ENCODE measurements at places on chromosomes 11 and 22. TPM values are rescaled to one million over a fixed set of nuclear protein-coding genes. Genes with fewer than 3 reads are reported as not detected.

The TECTA gene
- total RNA-seq, result 0.74 TPM

- H3K4me3 ChIP-seq, result no peak overlapping the region
- H3K4me1 ChIP-seq, result peaks cover 13% of the 10 kb centered on the region
- H3K36me3 ChIP-seq, result no peaks in the 10 kb centered on the region
These were observed 255.1 kb downstream of the TTC28 start for GRCh38 chr22:28424427-28425080.

DNA sequence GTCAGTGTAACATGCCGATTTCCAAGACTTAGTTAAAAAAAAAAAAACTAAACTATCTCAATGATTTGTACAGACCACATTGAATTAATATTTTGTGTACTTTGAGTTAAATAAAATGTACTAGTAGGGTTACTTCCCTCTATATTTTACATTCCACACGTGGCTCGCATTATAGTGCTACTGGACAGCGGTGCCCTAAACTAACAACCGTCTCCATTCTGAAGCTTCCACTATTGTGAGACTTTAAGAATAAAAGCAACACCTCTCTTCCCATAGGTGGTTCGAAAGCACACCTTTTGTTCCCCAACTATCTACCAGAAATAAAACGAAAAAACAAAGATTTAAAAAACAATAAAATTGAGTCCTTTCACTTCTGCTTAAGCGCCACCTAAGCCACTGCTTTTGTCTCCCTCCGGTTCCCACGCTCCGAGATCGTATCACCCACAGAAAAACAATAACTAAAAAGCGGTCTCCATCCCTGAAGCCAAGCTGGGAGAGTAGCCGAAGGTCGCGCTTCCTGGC is 380 bp upstream of the TTC17 start:
- peaks cover 18% of the 10 kb centered on the region for H3K4me1 ChIP-seq
- peak; percentile 6 for DNase-seq
- H3K27ac ChIP-seq, result peak overlapping the region; percentile 93
- H3K4me3 ChIP-seq, result peak overlapping the region; percentile 95

DNA sequence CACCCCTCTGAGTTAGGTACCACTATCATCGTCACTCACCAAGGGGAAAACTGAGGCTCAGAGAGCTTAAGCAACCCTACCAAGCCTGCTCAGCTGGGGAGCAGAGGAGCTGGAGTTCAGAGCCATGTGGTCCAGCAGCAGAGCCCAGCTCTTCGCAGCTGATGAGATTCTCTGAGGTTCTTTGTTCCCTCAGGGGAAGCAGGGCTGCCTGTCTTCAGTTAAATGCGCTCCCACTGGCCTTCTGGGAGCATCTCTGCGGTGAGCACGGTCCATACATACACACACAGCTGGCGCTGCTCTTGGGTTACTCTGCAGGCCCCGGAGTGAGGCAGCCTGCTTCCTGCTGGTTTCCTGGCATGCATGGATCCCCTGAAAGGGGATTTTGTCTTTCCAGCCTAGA is 5.2 kb upstream of the PTGDR2 start:
- DNase-seq, result no peak
- H3K36me3 ChIP-seq, result no peaks in the 10 kb centered on the region
- H3K27me3 ChIP-seq, result no peaks in the 10 kb centered on the region
- H3K27ac ChIP-seq, result no peak overlapping the region

DNA sequence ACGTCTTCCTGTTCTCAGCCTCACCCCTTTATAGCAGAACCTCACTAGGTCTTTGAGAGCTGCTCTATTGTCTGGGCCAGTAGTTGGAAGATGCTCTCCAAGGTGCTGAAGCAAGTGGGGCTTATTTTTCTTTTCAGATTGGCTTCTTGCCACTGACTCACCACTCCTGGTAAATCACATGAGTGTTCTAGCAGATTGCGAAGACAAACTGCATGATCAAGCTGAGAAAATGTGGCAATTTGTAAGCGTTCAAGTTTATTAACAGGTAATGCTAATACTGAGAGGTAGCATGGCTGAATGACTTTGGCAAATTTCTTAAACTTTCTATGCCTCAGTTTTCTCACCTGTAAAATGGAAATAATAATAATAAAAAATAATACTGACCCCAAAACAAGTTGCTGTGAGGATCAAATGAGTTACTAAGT is 59.2 kb downstream of the CACNG2 start:
- H3K36me3 ChIP-seq, result no peaks in the 10 kb centered on the region
- H3K27ac ChIP-seq, result no peak overlapping the region
- H3K4me3 ChIP-seq, result no peak overlapping the region
- no peaks in the 10 kb centered on the region for H3K4me1 ChIP-seq
- no peaks in the 10 kb centered on the region for H3K27me3 ChIP-seq

GRCh38 chr11:13897646-13898276 is 64.8 kb upstream of the SPON1 start:
- no peaks in the 10 kb centered on the region for H3K36me3 ChIP-seq
- H3K4me1 ChIP-seq, result no peaks in the 10 kb centered on the region
- DNase-seq, result no peak
- H3K4me3 ChIP-seq, result no peak overlapping the region
- H3K27ac ChIP-seq, result no peak overlapping the region

GRCh38 chr11:96288915-96289314 is 54.1 kb downstream of the MAML2 start:
- no peaks in the 10 kb centered on the region for H3K27me3 ChIP-seq
- no peak for DNase-seq
- H3K27ac ChIP-seq, result no peak overlapping the region
- no peaks in the 10 kb centered on the region for H3K4me1 ChIP-seq
- no peaks in the 10 kb centered on the region for H3K36me3 ChIP-seq
- no peak overlapping the region for H3K4me3 ChIP-seq

The CALCA gene
- total RNA-seq, result 1.9 TPM

DNA sequence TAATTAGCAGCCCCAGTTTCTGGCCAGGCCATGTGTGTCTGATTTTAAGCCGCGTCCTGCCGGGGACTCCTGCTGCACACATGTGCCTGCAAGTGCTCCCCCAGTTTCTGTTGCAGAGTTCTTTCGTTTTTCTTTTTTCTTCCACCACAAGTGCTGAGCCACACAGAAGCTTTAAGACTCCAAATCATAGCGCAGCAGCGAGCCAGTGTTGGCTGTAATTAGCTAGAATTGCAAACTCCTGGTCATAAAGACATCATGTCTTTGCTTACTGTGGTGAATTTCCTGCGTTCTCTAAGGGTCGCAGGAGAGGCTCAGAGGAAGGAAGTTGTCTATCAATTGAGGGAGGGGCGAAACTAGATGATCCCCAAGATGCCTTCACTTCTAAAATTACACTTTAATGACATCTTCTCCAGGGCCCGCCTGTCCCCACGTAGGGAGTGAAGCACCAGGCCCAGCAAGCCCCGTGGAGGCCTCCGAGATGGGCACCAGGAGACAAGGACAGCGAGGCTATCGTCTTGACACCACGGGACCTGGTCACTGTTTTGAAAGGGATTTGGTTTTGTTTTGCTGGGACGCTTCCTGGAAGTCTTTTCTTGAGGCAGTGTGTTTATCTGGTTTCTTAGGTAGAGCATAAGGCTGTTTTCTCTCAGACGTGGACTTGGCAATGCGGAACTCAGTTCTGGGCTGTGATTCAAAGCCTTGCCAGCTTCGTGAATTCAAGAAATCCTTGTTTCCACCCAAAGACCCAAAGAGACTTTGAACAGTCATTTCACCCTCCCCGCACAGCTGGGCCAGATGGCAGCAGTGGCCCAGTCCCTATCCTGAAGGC is 71.8 kb downstream of the UBASH3B start:
- no peak overlapping the region for H3K27ac ChIP-seq
- no peaks in the 10 kb centered on the region for H3K27me3 ChIP-seq

- H3K27ac ChIP-seq, result no peak overlapping the region
- no peak for DNase-seq
- no peaks in the 10 kb centered on the region for H3K27me3 ChIP-seq
- no peaks in the 10 kb centered on the region for H3K4me1 ChIP-seq
- no peak overlapping the region for H3K4me3 ChIP-seq
- no peaks in the 10 kb centered on the region for H3K36me3 ChIP-seq
These were observed 412.4 kb upstream of the CADM1 start for GRCh38 chr11:115916608-115917007.

DNA sequence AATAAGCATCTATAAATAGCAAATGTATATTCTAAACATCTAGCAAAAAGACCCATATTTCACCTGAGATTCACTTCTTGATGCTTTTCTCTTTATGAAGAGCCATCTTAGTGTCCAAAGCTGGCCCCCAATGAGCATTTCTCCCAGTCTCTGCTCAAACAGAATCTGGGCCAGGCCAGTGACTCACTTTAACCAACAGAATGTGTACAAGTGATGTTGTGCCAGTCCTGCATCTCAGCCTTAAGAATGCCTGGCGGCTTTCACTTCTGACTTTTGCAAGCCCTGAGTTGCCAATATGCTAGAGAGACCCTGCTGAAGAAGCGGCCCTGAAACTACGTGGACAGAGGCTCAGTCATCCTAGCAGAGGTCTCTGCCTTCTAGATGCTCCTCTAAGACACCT is 6.9 kb upstream of the COPB1 start:
- DNase-seq, result no peak
- no peak overlapping the region for H3K4me3 ChIP-seq

GRCh38 chr11:134401825-134402809 is 9.9 kb downstream of the B3GAT1 start:
- H3K4me1 ChIP-seq, result no peaks in the 10 kb centered on the region
- H3K27me3 ChIP-seq, result no peaks in the 10 kb centered on the region
- DNase-seq, result no peak
- H3K4me3 ChIP-seq, result no peak overlapping the region
- H3K36me3 ChIP-seq, result no peaks in the 10 kb centered on the region
- H3K27ac ChIP-seq, result no peak overlapping the region

- H3K27ac ChIP-seq, result no peak overlapping the region
- peaks cover 12% of the 10 kb centered on the region for H3K4me1 ChIP-seq
- H3K27me3 ChIP-seq, result no peaks in the 10 kb centered on the region
- no peak for DNase-seq
These were observed 3.3 kb downstream of the CAPN5 start for GRCh38 chr11:77069969-77070582.

DNA sequence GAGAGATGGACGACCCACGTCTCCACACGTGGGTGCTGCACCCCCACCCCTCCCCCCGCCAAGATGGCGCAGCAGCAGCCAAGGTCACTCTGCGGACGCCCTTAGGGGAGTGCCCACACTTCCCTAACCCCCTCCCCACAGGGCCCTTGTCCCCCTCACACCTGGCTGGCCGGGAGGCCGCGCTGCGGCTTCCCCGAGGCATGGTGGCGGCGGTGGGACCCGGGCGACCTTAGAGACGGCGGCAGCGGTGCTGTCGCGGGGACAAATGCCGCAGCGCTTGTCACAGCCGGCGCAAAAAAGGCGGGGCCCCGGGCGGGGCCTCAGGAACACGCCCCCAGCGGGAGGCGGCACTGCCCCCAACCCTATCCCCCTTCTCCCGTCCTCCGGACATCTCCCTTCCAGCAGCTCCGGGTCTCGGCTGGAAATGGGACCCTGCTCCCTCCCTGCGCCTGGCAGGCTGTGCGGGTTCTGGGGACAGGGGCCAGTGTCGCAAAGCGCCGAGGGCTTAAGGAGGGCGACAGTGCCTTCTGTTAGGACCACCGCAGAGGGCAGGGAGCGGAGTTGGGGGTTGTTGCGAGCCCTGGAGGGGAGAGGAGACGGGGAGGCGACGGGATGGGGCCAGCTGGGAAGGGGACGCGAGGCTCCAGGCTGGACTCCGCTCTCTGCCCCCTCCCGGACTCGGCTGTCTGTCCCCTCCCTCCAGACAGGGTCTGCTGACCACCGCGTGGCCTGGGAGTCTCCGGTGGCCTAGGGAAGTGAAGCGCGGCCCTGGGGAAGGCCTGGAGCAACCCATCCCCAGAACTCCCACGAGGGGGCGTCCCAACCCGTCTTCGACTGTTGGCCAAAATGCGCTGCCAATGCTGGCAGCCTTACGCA is at the start of gene CHCHD10:
Gene CHCHD10, minus strand, starts transcription at position 300 of the 876 bp plus-strand sequence. Its CDS starts 98 bp downstream, at position 202.
- DNase-seq, result peak; percentile 90
- H3K27ac ChIP-seq, result no peak within 1 kb of the TSS
- H3K4me1 ChIP-seq, result peaks cover 24% of the 10 kb centered on the region
- H3K4me3 ChIP-seq, result peak within 1 kb of the TSS; percentile 92
- no peaks in the 10 kb centered on the region for H3K36me3 ChIP-seq
- H3K27me3 ChIP-seq, result peaks cover 20% of the 10 kb centered on the region

DNA sequence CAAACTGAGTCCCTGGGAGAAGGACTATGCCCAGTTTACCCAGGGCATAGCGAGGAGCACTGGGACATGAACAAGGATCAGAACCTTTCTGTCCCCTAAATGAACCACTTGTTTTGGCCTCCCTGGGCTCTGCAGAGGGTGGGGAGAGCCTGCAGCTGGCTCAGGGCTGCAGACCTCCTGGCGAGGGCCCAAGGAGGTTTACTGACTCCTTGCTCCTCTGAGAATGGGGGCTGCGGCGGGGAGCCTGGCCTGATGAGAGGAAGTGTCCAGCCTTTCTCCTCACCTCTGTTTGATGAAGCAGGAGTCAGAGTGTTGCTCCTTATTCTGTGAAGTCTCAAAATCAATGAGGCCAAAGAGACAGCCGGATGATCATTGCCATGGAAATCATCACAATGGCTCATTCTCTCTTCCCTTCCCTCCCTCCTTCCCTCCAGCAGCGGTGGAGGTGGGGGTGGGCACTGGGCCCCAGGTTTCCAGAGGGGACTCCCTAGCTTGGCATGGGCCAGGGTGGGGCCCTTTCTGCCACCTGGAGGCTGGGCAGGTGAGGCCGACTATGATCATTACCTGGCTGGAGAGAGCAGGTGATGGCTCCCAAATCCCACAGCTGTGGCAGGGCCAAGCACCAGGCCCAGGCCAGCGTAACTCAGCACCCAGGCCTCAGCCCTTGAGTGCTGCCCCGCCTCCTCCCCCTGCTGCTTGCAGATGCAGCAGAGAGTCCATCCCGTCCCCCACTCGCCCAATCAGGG is 169.7 kb downstream of the CEP164 start:
- no peaks in the 10 kb centered on the region for H3K27me3 ChIP-seq
- peaks cover 8% of the 10 kb centered on the region for H3K4me1 ChIP-seq
- no peak for DNase-seq
- no peaks in the 10 kb centered on the region for H3K36me3 ChIP-seq

The KDM4D gene
- 2.6 TPM for total RNA-seq

DNA sequence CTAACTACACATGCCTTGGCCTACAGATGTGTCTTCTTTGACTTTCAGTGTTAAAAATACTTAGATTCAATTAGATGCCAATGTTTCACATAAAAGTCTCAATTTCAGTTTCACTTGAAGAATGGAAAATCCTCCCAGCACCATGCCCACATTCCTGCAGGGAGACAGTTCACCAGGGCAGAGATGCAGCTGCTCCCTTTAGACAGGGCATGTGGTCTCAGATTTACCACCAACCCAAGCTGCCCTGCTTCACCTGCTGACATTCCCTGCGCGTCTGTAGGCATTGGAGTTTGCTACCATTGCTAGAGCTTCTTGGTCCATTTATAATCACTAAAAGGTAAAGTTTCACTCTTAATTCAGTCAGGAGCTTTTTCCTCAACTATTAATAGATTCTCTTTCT is 113.9 kb downstream of the ARFGAP2 start:
- no peaks in the 10 kb centered on the region for H3K27me3 ChIP-seq
- DNase-seq, result no peak
- H3K27ac ChIP-seq, result peak overlapping the region; percentile 52
- no peak overlapping the region for H3K4me3 ChIP-seq
- no peaks in the 10 kb centered on the region for H3K36me3 ChIP-seq
- peaks cover 24% of the 10 kb centered on the region for H3K4me1 ChIP-seq

GRCh38 chr22:19933341-19934241 is 8.0 kb upstream of the COMT start:
- no peak for DNase-seq
- no peaks in the 10 kb centered on the region for H3K4me1 ChIP-seq
- H3K4me3 ChIP-seq, result no peak overlapping the region
- H3K27ac ChIP-seq, result no peak overlapping the region
- H3K36me3 ChIP-seq, result peaks cover 2% of the 10 kb centered on the region

GRCh38 chr11:32870676-32871075 is 21.9 kb upstream of the QSER1 start:
- peak; percentile 82 for DNase-seq
- no peaks in the 10 kb centered on the region for H3K36me3 ChIP-seq
- no peak overlapping the region for H3K4me3 ChIP-seq
- H3K4me1 ChIP-seq, result no peaks in the 10 kb centered on the region
- no peaks in the 10 kb centered on the region for H3K27me3 ChIP-seq
- no peak overlapping the region for H3K27ac ChIP-seq

Measured in GM23338 (cell line).